ENCODE measurements at places on chromosomes 1 and 21.
A peak's percentile ranks its signal among the peaks of the same experiment; 100 is the strongest.

DNA sequence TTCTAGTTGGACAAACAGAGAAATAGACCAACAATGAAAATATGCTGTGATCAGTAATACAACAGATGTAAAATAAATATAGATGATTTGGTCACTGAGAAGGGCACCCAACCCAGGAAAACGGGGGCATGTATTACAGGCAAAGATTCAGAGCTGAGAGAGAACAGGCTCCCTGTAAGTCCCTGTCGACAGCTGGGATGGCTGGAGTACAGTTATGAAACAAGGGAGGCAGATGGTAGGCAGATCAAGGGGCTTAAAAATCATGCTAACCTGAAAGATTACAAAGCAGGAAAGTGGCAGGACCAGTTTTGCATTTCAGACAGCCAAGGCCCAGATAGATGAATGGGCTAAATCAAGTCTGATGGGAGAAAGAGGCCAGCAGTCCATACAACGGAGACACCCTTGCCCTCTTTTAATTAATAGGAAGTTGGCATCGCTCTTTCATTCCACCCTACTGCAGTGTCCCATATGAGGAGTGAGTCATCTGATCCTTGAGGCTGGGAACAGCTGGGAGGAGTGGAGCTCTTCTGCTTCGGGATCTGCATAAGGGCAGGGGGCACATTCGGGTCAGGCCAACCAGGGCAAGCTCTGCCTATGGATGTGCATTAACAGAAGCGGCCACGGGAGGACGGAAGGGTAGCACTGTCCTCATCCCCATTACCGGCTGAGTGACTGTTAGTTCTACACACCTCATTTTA is 171.1 kb downstream of the DAB1 start:
- DNase-seq: no peak

- no peak for DNase-seq
These were observed 339.5 kb downstream of the PTPRU start for GRCh38 chr1:29575826-29576225.

DNA sequence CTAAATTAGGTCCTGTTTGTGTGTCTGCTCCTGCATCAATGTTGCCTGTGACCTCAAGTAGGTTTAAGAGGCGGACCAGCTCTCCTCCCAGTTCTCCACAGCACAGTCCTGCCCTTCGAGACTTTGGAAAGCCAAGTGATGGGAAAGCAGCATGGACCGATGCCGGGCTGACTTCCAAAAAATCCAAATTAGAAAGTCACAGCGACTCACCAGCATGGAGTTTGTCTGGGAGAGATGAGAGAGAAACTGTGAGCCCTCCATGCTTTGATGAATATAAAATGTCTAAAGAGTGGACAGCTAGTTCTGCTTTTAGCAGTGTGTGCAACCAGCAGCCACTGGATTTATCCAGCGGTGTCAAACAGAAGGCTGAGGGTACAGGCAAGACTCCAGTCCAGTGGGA is 79.9 kb downstream of the PRDM2 start:
- DNase-seq: no peak

GRCh38 chr21:42777757-42778344 is 101.5 kb downstream of the WDR4 start:
- no peak for DNase-seq

DNA sequence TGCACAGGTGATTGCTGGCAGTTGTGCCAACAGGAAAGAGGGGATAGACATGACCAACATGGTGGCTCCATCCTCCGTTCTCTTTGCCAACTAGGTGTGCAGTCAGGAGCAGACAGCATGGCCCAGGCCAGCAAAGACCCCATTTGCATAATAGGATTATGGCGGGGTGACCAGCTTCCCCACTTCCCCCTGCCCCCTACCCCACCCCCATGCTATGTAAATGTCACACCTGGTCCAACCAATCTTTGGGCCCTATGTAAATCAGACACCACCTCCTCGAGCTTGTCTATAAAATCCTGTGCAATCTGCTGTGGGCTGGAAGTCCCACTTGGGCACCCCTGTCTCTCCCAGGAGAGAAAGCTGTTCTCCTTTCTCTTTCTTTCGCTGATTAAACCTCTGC is 146.0 kb downstream of the SLC30A10 start:
- DNase-seq: no peak

DNA sequence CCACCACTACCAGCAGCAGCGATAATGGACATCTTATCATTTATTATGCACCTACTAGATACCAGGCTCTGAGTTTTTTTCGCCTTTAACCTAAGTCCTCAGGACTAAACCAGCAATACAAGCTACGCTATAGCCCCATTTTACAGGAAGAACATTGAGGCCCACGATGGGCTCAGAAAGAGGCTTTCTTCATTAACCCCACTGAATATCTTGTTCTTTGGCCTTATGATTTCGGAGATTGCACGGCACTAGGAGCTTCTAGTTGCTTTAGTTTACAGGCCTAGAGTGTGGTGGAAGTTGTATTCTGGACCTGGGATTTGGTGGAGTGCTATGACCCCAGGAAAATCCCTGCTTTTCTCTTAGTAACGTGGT is 1.5 kb downstream of the SESN2 start:
- DNase-seq: no peak

- no peak for DNase-seq
These were observed 81.9 kb downstream of the DHRS3 start for GRCh38 chr1:12536023-12536639.

GRCh38 chr1:44677201-44677766 is 2.8 kb downstream of the ARMH1 start:
- DNase-seq: no peak

DNA sequence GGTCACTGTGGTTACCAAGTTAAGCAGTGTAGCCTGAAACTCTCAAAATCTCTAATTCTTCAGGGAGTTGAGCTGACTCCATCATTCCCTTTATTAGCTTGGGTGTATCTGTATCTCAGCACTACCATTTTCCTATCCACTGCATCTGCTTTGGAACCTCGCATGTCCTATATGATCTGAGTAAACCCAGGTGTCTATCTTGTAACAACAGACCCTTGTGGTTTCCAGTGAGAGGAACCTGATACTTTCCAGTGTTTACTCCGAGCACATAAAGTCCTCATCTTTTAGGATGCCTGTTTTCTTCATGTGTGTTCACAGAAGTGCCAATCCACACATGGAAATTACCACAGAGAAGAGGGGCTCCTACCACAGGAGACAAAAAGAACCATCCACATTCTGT is 650.4 kb downstream of the LMO4 start:
- no peak for DNase-seq

- no peak for DNase-seq
These were observed 33.2 kb downstream of the RCSD1 start for GRCh38 chr1:167663002-167663772.

DNA sequence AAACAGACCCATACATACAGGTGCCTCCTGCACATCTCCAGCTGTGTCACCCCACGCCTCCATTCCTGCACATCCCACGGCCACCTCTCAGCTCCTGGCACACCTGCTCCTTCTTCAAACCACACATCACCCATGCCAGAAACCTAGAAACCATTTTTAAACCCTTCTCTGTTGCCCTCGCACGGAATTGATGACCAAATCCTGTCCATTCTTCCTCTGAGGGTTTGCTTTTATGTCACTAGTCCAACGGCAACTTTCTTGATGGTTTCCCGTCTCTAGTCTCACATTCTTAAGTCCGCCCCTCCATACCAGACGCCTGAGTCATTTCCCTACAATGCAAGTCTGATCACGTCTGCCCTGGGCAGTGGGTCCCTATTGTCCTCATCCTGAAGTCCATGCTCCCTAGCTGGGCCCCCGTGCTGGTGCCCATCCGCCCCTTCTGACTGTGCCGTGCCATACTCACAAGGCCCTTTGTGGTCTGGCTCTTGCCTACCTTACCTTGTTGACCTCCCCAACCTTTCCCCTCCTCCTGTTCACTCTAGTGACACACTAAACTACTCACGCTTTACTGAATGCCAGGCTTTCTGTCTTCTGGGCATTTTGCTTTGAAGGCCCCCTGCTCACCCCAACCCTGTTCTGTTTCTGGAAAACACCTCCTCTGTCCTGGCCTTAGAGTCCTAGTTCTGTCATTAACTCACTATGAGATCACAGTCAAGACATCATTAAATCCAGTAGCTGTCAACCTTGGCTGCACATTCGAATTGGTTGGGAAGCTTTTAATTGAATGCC is 17.6 kb downstream of the SLC2A1 start:
- DNase-seq: peak; percentile 64

DNA sequence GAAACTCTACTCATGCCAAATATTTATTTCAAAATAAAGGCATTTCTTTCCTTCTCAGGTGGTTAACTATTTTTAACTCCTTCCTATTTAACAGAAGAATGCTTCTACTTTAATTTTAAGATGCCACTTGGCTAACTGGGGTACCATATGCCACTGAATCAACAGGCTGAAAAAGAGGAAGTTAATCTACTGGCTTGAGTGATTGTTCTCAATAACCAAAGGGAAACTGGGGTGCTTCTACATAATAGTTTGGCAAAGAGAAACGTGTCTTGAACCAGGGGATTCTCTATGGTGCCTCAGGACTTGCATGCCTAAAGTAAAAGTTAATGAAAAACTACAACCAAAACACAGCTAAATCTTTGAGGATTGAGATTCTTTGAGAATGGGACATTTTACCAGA is 142.6 kb downstream of the DENND1B start:
- no peak for DNase-seq

- DNase-seq: no peak
These were observed 46.9 kb upstream of the EEIG2 start for GRCh38 chr1:108513044-108513415.

DNA sequence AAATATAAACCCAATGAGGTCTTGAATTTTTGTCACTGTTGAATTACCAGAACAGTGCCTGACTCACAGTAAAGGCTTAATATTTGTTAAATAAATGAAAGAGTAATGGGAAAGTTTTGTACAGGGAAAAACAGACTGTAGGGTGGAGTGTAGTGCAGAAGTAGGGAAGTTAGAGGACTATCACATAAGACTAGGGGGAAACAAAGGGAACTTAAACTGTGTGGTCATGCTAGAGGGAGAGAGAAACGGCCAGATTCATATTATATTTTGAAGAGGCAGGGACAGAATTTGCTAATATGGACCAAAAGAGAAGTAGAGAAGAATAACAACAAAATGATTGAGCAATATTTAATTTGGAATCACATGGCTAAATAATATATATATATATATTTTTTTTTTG is 14.8 kb downstream of the CTSK start:
- no peak for DNase-seq

- DNase-seq: no peak
These were observed 82.1 kb upstream of the ARHGEF16 start for GRCh38 chr1:3372317-3372716.

DNA sequence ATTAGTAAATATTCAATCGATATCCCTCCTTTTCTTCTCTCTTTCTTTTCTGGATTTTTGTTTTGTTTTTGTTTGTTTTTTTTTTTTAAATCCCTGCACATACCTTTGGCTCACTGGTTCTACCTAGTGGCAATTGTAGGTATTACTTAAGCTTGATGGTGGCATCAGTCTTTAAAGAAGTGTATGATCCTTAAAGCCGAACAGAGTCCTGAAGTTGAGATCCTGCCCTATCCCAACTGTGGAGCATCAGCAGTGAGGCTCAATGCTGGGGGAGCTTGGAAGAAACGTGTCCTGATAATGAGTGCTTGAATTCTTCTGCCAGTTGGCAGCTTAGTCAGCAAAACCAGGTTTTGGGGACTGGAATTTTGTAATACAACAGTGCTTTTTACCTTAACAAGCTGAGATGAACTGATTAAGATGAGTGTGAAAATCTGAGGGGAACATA is 60.8 kb downstream of the FASLG start:
- no peak for DNase-seq

DNA sequence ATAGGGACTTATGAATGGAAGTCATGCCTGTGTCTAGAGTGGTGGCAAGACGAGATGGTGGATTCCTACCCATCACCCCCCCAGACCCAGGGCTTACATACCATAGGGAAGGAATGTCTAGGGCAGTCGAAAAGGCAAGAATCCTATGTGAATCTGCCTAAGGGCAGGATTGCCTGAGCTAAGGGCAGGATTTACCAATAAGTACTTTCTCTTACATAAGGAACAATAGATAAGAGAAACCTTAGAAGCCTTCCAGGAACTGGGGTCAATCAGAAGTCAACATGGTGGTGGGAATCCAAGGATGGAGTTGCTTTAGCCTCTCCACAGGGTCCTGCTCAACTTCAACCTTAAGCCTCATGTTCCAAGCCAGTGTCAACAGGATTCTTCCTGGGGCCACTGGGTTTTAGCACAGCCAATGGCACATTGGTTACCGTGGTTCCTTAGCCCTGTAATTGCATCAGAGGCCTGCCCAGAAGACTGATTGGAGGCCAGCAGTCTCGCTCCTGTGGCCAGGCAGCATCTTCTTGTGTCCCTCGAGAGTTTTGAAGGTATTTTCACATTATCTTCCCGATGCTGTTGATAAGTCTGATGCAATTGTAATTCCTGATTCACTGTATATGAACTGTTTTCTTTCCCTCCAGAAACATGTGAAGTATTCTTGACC is 20.7 kb downstream of the BACE2 start:
- no peak for DNase-seq

DNA sequence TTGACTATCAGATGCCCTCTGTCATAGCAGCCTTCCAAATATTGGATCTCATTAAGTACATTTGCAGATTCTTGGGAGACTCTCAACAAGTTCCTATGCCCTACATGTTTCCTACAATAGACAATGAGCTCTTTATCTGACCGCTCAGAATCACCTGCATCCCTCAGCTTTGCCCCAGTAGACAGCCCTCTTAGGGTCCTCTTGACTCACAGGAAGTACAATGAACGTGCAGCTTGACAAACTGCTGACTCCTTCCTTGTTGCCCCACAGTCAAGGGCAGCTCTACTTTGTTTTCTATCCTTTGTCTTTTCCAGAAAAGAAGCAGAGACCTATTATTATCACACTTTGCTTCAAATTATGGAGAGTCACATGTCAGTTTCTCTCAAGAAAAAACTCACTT is 27.6 kb downstream of the SLC44A5 start:
- DNase-seq: no peak

GRCh38 chr21:33033094-33033951 is 7.6 kb downstream of the OLIG2 start:
- no peak for DNase-seq

- no peak for DNase-seq
These were observed 30.3 kb downstream of the TSNAX start for GRCh38 chr1:231558708-231559185.

DNA sequence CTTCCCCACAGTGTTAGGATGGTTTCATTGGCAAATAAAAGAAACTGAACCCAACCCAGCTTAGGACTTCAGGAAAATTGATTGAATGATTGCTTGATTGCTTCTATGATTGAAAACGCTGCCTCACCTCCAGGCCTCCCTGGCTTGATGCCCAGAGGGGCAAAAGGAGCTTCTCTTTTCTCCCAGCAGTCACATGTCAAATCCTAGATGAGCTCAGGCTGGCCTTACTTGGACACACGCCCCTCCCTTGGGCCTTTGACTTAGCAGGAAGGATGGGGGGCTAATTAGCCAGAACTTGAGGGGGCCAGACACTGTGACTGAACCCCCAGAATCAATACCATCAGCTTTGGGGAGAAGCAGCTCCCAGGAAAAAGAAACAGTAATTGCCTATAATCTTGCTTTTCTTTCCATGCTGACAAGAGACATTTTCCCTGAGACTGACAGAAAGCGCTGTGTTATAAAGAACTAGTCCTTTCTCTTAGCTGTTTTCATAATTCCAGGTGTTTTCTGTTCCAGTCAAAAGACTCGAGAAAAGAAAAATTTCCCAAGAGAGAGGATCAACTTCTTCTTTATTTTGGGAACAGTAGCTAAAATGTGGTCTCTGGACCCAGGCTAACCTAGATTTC is 50.8 kb upstream of the ATP5PO start:
- no peak for DNase-seq

- no peak for DNase-seq
These were observed 2.5 kb downstream of the PPT1 start for GRCh38 chr1:40094466-40095110.

GRCh38 chr1:1832166-1832565 is 53.9 kb upstream of the NADK start:
- no peak for DNase-seq

Measured in femur (tissue), 1 donor.